Non-pigmented ciliary epithelial cell (primary cell): ENCODE measurements at places on chromosomes 5 and 9.

DNA sequence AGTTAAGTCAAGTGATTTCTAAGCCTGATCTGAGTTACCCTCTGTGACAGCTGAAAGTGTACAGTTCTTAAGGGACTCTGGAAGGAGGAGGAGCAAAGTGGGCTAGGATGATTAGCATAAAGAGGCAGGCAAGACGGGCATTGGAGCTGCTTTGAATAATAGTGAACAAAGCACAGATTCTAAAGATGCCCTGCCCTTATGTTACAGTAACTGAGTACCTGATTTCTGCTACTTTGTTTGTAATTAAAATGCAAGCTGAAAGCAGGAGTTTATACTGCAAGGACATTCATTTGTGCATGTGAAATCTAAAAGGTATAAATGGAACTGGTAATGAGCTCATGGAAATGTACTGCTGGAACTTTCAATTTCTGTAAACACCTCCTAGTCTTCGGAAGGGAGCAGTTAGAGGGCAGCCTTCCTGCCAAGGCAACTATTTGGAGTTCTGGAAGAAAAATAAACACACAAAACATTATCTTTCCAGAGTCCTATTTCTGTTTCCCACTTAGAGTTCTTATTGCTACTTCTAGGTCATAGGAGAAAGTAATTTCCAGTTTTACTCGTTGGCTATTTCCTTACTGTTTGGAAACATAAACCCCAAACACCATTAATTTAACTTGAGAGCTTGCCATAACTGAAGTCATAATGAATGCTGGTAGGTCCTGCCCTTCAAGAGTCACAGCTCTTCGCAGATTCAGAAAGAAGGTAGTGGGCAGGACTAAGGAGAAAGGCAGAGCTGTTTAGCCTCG lies at the start of gene RANBP3L:
Gene RANBP3L (minus strand): TSS at position 45 of the 746 bp plus-strand sequence. CDS start 486 bp downstream, outside the sequence.
- DNase-seq: no peak

- DNase-seq: peak; percentile 67
Observed at GRCh38 chr5:144191998-144192397, 21.3 kb downstream of the KCTD16 start.

- no peak for DNase-seq
Observed at GRCh38 chr5:67154556-67155206, 41.9 kb downstream of the CD180 start.

GRCh38 chr9:132985489-132985888 lies 7.0 kb downstream of the GFI1B start:
- no peak for DNase-seq

DNA sequence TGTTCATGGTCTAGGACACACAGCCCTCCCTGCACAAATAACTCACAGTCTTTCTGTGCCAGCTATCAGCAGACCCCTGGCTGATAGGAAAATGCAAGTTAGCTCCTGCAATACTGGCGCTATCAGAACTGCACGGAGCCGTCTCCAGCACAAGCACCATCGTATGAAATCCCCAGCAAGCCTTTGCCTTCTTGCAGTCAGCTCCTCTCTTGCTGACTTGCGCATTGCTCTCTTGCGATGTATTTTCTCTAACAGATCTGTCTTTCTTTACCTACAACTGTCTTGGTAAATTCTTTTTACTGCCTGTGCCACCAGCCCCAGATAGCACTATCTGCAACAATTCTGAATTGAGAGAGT lies 25.1 kb upstream of the UGCG start:
- DNase-seq: no peak

DNA sequence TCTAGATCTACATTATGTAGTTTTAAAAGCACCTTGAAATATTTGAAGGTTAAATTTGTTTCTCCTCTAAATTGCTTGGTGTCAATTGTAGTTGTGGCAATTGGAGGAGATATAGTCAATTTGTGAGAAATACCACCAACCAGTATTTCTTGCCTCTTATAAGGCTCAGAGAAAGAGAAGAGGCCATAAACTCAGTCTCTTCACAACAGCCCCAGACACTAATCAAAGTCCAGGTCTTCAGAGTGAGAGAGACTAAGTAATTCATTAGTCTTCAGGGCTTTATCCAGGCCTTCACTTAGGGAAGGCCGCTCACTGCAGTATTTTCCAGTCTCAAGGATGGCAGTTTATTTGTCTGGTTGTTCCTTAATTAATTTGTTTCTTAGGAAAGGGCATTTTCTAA lies 168.0 kb upstream of the RGMB start:
- DNase-seq: no peak

DNA sequence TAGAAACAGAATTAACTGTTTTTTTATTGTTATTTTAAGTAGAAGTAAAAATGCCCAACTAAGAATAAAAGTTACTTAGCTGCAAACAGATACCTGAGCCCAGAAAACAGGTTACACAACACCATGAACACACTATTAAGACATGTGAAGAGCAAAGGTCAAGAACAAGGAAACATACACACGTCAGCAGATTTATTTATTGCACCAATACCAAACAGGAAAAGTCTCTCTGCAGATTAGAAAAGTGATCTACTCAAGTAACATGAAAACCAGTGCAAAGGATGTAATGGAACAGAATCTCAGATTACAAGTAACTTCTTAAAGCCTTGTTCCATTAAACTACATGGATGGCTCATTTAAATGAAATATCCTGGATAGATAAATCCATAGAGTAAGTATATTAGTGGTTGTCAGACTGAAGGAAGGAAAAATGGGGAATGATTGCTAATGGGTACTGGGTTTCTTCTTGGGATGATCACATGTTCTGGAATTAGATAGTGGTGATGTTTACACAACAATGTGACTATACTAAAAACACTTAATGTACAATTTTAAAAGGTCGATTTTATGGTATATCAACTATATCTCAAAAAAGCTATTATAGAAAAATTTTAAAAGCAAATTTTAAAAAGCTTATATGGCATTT lies 6.1 kb downstream of the SAR1B start:
- DNase-seq: no peak

DNA sequence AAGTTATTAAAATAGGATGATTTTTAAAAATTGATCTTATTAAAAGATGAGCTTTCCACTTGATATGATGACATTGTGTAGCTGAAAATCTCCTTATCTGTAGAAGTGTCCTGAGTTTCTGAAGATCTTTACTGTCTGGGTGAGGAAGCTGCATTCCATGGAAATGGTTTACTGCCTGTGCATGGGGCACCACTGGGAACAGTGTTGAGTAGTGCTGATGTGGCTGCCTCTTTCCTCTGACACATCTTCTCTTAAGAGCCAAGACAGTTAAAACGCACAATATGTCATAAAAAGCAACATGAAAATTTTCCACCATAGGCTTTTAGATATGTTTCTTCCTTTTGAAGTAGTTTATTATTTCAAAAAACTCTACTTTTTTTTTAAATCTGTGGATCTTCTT lies 24.6 kb downstream of the SECISBP2 start:
- no peak for DNase-seq

DNA sequence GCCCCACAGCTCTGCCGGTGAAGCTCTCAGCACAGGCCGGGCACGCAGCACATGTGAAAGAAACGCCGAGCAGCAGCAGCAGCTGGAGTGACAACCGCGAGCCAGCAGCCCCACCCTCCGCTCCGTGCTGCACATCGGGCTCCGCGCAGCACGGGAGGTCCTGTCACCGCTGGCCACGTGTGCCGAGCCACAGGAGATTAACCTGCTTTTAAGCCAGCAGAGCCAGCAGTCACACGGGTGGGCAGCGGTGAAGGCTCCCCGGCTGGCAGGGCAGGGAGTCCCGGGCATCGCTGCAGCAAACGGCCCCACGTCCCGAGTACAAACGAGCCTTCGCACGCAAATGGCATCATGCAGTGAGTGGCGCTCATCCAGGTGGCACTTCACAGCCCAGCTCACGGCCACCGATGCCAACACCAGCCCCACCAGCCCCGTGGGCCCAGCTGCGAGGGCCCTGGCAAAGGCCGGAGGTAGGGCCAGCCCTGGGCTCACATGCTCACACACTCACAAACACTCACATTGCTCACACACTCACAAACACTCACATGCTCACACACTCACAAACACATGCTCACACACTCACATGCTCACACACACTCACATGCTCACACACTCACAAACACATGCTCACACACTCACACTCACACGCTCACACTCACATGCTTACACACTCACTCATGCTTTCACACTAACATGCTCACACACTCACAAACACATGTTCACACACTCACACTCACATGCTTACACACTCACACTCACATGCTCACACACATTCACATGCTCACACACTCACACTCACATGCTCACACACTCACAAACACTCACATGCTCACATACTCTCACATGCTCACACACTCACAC lies 11.1 kb downstream of the CCDC187 start:
- no peak for DNase-seq

- DNase-seq: no peak
Observed at GRCh38 chr5:166671811-166672210, 1619.6 kb upstream of the WWC1 start.

GRCh38 chr5:16883176-16883575 lies 52.9 kb downstream of the MYO10 start:
- DNase-seq: no peak

DNA sequence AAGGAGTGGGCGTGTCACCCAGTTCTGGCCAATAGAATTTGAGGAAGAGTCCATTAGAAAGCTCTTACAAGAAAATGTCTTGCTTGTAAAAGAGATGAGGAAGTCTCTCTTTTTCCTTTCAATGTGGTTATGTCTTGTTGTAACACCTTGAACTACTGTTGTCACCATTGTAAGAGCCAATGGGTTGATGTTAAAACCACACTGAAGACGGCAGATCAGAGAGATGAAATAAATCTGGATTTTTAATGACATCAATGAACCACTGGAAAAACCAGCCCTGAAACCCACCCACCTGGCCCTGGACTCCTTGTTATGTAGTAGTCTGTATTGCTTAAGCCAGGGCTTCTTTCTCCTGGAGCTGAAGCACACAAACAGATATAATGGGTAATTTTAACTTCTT lies 83.8 kb upstream of the ERCC6L2 start:
- no peak for DNase-seq

DNA sequence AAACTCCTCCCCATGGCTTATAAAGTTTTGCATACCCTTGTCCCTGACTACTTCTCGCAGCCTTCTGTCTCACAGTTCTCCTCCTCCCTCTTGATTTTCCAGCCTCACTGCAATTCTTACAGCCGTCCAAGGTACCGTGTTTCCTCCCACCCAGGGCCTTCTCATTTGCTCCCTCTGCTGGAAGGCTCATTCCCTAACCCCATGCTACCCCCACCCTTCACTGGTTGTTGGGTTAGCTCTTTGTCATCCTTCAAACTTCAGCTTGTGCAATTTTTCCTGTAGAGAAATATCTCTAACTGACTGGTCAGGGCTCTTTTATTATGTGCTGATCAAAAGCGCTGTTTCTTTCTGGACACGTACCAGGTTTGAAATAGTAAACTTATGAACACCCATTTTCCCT lies 329.2 kb downstream of the EBF1 start:
- no peak for DNase-seq

GRCh38 chr5:55146080-55146479 lies 13.9 kb upstream of the GPX8 start:
- no peak for DNase-seq

DNA sequence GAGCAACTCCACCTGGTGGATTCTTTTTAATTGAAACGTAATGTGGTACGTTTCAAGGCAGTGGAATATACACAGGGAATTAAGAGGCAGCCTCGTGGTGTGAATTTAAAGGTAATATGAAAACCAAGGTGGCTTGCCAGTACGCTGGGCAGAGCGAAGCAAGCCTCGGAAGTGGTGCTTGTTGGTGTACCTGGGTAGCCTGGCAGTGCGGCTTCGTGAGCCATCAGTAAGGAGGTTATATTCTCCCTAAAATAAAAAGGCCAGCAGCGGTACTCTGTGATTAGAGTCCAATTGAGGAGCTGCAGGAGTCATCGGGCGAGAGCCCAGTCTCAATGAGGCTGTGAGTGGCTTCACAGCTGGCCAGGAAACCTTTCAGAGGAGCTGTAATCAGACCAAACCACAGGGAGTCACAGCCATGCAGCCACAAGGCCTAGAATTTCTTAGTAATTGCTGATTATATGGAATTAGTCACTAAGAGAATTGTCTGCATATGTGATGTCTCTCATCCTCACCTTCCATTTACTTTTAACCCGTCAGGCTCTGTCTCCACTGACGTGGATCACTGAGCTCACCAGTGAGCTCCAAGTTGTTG lies 57.7 kb downstream of the DCP2 start:
- peak; percentile 76 for DNase-seq

GRCh38 chr5:54360089-54360488 lies 49.7 kb upstream of the ARL15 start:
- DNase-seq: no peak

- DNase-seq: no peak
Observed at GRCh38 chr9:68495247-68495646, 45.4 kb downstream of the TMEM252 start.
